ENCODE measurements at places on chromosomes 4 and X.

GRCh38 chr4:25725870-25726269 lies 70.2 kb downstream of the SLC34A2 start:
- no peak for DNase-seq

DNA sequence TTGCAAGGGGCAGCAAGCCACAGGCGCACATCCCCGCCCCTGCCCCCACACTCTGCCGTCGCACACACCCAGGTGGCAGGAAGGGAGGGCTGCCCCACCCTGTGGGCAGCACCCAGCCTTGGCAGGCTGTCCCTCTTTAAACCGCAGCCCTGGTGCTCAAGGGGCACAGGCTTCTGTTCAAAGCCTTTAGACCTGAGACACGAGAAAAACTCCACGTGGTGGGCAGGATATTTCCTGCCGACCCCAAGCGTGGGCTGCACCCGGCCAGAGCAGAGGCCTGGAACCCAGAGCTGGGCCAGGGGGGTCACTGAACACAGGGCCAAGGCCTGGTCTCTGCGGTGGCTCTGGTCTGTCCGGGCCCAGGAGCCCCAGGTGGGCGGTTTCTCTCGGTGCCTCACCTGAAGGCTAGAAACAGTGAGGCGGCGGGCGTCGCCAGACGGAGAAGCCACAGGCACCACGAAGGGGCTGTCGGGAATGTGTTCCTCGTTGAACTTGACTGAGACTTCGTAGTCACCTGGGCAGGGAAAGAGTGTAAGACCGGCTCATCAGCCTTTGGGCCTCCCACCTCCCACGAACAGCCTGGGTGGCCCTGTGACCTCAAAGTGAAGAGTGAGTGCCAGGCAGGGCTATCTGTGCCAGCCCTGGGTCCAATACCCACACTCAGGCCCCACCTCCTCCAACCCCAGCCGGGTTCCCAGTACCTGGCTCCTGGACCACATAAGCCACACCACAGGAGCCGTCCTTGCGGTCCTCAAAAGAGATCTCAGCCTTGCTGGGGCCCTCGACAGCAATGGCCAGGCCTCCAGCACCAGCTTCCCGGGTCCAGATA lies 23.0 kb downstream of the FLNA start:
- DNase-seq, result peak; percentile 56

DNA sequence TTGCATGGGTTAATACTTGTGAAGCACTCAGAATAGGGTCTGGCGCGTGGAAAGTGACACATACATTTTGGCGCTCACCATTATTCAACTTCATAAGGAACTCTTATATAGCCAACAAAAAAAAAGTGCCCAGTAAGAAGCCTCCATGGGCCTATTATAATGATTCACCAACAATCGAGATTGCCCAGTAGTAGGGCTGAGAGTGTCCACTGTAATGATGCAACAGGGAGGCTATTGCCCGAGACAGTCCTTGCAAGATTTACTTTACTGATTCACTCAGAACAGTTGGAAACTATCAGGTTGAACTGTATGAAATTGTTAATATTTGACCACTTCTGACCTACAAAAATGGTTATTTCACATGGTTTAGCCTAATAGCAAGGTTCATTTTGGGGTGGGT lies 86.0 kb downstream of the PJA1 start:
- DNase-seq, result no peak

DNA sequence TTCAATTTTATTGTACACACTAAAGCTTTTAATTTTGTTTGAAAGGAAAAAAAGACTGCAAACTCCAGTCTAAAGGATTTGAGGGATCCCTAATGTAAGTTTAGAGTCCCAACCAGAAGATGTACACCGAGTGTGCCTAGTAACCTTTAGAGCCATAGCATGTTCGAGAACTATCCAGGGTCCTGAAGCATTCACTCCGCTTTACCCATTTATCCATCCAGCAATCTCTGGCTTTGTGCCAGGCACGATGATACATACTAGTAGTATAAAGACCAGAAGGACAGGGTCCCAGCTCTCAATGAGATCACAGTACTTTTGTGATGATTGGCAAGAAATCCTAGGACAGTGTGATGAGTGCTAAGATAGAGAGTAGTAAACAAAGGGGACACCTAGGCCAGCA lies 168.7 kb downstream of the STK32B start:
- no peak for DNase-seq

- no peak for DNase-seq
Observed at GRCh38 chrX:28847423-28847822, 260.2 kb downstream of the IL1RAPL1 start.

DNA sequence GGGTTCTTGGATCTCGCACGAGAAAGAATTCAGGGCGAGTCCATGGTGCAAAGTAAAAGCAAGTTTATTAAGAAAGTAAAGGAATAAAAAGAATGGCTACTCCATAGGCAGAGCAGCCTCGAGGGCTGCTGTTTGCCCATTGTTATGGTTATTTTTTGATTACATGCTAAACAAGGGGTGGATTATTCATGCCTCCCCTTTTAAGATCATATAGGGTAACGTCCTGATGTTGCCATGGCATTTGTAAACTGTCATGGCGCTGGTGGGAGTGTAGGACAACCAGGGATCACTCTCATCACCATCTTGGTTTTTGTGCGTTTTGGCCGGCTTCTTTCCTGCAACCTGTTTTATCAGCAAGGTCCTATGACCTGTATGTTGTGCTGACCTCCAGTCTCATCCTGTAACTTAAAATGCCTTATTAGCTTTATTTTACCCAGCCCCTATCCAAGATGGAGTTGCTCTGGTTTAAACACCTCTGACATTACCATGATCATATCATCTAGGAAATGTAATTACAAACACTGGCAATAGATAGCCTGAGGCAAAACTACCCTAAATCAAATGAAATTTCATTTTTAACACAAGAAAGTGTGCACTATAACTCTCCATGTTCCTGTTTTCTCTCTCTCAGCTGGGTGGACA lies 94.3 kb upstream of the ATXN3L start:
- no peak for DNase-seq

DNA sequence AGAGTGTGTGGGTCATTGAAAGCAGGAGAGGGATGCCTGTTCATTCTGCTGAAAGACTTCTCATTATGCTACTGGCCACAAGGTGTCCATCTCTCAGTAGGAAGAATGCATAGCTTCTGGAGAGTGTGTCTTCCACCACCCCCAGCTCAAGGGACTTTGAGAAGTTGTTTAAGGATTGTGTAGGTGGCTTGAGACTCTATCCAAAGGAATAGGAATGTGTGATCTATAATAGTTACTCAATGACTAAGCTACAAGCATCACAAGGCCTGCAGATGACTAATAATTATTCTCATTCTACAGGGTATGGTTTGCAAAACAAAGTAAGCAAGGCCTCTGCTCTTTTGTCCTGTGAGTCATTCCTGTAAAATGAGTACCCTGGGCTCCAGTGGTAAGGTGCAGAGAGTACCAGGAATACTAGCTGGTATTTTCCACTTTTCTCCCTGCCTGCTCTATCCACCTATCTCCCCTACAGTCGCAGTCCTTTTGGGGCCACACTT lies 279.8 kb upstream of the BOD1L1 start:
- no peak for DNase-seq

DNA sequence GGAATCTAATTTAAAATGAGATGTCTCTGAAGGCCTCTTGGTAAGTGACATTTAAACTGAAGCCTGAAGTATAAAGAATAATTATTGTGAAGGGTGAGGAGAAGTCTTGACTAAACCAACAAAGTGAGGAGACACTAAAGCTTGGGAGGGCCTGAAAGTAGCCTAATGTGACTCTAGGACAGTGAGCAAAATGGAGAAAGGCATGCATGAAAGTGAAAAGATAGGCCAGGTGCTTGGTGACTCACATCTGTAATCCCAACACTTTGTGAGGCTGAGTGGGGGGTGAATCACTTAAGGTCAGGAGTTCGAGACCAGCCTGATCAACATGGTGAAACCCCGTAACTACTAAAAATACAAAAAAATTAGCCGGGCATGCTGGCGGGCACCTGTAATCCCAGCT lies 46.9 kb upstream of the SMARCAD1 start:
- no peak for DNase-seq

GRCh38 chrX:68018248-68019203 lies 414.8 kb downstream of the OPHN1 start:
- no peak for DNase-seq

DNA sequence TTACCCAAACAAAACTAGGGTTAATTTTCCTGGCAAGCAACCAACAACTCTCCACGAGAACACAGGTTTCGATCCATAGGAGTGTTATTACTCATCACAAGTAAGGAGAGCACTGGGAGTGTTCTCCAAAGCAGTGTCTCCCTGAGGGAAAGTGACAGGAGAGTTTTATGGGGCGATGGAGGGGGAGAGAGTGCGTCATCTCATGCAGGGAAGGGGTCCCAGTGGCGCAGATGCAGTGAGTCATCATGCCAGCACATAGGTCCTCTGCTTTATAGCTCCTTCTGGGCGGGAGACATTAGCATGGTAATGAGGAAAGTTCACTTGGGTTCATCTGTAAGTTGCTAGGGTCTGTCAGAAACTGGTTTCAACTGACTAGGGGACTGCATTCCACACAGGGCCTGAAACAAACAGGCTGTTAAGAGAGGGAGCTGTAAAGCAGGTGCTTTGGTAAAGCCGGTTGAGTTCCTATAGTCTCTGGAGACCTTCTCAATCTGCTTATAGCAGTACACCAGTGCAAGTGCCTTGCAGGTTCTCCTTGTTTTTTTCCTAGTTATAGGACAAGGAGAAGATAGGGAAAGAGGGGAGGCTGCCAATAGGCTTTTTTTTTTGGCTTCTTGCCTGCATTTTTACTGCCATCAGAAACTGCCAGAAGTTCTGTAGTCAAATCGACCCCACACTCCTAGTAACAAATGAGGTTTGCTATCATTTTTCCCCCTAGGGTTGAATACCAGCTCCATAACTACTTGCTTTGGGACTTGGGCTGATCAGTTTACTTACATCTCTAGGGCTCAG lies 12.8 kb upstream of the BOD1L1 start:
- DNase-seq, result no peak

GRCh38 chr4:162727766-162728165 lies 438.9 kb downstream of the NAF1 start:
- DNase-seq, result no peak

GRCh38 chr4:158857951-158858350 lies 89.1 kb downstream of the FNIP2 start:
- DNase-seq, result no peak

DNA sequence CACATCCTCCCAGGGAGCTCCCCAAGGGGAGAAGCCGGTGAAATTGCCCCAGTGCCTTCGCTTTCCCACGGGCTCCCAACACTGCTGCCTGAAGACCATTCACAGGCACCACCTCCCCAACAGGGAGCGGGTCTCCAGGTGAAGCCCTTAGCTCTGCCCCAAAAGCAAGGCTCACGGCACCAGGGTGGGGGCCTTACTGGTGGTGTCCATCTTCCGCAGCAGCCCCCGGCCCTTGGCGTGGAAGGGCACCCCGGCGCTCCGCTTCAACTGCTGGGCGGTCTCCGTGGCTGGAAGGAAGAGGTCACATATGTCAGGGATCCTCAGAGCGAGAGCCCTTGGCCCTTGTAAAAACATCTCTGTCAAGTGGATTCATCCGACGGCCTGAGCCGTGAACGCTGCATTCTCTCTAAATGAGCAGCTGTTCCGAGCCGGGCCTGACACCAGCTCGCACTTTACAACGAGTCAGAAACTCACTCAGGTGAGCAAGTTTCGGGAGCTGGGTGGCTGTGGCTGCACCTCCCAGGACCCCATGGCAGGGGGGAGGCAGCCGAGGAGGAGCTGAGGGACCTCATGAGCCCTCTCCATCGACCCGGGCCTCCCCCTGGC lies 20.9 kb downstream of the NELFA start:
- DNase-seq, result no peak

GRCh38 chr4:35025152-35025834 lies 1219.0 kb downstream of the ARAP2 start:
- no peak for DNase-seq

DNA sequence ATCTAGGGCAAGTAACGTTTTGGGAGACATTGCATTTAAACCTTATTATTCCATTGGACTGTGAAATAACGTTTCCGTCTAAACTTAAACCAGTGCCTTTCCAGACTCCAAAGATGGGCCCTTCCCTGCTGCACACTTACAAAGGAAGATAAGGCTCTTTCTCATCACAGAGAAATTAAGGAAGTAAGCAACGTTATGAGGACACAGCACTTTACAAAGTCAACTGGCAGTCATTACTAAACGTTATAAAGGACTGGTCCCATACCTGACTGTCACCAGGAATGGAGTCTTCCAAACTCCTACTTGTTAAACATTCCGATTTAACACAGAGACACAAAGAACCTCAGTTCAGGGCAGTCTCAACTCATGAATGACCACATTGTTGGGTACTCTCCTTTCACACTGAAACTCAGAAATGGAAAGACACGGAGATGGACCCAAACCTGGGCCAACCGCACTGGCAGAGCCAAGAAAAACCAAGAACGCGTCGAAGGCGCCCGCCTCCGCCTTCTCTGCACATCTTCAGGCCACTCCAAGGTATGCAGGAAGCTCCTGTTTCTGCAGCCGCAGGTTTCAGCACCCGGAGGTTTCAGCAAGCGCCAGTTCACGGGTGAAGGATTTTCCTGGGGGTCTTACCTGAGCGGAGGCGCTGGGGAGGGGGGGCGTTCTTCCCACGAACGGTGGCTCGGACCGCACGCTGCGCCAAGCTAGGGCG lies 670 bp downstream of the PAPSS1 start:
- peak; percentile 17 for DNase-seq

- DNase-seq, result no peak
Observed at GRCh38 chrX:132367314-132367713, 121.5 kb downstream of the MBNL3 start.

GRCh38 chrX:16429406-16429805 lies 220.6 kb upstream of the S100G start:
- DNase-seq, result no peak

DNA sequence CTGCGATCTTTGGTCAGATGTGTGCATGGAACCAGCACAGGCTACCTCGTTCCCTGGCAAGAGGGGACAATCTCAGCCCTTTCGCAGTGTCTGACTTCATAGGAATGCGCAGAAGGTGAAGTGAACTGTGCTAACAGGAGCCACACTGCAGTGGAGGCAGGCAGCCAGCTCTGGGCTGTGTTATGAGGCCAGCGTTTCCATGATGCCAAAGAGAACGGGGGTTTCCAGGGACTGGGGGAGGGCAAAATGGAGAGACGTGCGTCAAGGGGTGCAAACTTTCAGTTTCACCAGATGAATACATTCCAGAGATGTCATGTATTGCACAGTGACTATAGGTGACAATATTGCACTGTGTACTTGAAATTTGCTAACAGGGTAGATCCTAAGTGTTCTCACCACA lies 30.4 kb downstream of the CLDN34 start:
- DNase-seq, result peak; percentile 25

DNA sequence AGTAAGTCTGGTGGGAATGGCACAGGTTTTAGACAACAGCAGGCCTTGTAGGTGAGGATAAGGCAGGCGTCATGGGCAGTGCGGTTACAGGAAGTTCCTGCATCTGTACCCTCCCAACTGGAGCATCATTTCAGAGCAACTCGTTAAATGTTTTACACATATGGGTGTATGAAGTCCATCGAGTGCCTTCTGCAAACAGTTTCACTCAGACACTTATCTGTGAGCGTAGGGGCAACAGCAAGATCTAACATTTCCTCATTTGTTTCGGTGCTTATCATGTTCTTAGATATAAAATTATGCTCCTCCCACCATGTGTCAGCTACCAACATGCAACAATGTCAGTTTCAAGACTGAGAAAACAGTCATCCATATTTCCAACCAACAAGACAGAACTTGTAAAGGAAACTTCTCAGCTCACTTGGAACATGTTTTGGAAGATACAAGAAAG lies 69.9 kb downstream of the ELOVL6 start:
- DNase-seq, result no peak
